ENCODE measurements at places on chromosomes 4 and X.

- DNase-seq = no peak
Measured at GRCh38 chr4:5460106-5460801, 248.1 kb downstream of the EVC2 start.

DNA sequence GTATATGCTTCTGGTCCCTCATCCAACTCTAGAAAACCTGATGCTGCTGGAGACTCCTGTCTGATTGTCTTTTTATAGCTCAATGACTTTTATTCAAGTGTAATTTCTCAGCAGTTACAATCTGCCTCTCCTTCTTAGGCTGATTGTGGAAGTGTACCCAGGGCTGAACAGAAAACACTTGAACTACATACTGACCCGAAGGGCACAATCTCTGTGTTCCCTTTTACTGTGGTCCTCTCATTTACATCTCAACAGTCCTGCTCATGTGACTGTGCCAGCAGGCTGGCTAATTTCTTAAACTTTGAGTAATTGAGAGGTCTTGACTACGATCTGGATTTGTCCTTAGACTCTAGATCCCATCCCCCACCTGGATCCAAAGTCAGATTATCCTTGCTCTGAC, 863.4 kb downstream of the PDHA2 start:
- no peak for DNase-seq

DNA sequence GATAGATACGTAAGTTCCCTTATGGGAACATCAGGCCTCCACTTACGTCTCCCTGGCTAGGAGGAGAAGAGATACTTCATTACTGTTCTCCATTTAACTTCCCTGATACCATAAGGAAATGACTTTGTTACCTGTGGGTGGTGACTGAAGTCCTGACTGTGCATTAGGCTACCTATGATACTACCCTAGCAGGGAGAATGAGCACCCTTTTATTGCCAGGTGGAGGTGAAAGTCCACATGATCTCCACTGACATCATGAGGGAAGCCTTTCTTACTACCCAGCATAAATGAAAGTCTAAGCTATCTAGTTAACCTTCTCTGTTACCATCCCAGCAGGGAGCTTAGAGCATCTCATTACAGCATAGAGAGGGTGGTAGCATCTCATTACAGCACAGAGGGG, 24.4 kb upstream of the LAMTOR3 start:
- DNase-seq = no peak

DNA sequence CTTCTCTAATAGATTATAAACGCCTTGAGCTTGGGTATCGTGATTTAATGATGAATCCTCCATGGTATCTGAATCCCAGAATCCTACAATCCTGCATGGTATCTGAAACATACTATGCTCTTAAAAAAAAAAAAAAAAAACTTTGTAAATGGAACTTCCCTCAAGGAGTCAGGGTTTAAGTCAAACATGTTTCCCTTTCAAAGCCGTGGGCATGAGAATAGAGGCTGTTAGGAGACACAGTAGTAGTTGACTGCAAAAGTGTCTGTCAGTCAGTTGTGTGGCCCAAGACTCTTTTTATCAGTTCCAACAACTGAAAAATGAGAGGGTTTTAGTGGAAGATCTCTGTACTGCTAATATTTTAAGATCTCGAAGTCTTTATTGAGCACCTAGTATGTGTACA, 2.4 kb upstream of the HS3ST1 start:
- no peak for DNase-seq

GRCh38 chrX:78653118-78653822, 5.9 kb downstream of the RTL3 start:
- DNase-seq = no peak

- DNase-seq = no peak
Measured at GRCh38 chr4:96916711-96917110, 1076.8 kb downstream of the PDHA2 start.

GRCh38 chrX:7062903-7063302, 84.6 kb upstream of the STS start:
- DNase-seq = no peak

- DNase-seq = no peak
Measured at GRCh38 chr4:52408471-52408870, 250.6 kb downstream of the USP46 start.

DNA sequence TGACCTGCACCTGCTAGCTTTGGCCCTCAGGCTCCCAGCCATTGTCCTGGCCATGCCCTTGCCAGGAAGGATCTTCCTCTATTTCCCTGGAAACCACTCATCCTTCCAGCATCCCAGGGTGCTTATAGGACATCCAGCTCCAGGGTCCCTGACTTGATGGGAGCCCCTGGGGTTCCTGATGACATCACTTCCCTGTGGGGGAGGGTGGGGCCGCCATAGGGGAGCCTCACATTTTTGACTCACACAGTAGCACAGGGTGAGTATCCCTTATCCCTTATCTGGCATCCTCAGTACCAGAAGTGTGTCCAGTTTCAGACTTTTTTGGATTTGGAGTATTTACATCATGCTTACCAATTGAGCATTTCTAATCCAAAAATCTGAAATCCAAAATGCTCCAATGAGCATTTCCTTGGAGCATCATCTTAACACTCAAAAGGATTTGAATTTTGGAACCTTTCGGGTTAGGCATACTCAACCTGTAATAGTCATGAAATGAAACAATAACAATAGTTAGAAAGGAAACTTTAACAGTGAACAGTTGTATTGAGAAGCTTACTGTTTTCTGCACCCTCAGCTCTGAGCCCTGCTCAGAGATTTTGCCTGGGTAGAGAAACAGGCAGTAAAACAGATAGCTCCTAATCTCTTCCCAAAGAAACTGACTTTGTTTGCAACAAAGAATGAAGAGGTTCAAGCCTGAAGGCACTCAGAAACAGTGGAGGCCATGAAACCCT, 22.1 kb downstream of the TNIP2 start:
- DNase-seq = no peak

DNA sequence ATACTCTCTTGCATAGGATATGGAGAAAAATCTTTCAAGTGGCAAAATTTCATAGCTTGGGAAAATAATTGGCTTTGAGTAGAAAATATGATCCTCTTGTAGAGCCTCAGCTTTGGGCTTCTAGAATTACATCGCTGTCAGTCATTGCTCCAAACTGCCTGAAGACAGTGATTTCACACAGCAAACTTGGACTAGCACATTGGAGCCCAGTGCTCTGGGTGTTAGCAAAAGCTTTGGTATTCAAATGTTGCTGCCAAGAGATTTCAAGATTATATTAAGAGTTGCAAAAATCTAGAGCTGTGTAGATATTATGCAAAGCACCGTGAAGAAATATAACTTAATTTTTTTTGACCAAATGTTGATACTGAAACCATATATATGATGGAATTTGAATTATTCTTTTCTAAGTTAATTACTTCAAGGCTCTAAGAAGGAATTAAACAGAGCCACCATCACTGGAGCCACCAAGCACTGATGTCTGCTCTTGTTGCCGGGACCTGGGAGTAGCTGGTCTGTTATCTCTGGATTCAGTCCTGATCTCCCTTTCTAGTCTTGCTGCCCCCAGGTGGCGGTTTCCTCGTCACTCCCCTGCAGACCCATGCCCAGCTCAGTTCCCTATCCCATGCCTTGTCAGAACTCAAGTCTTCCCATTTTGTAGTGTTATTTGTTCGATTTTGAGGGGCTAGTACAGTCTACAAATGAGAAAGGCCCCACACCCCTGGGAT, 260.7 kb upstream of the SFRP2 start:
- no peak for DNase-seq

DNA sequence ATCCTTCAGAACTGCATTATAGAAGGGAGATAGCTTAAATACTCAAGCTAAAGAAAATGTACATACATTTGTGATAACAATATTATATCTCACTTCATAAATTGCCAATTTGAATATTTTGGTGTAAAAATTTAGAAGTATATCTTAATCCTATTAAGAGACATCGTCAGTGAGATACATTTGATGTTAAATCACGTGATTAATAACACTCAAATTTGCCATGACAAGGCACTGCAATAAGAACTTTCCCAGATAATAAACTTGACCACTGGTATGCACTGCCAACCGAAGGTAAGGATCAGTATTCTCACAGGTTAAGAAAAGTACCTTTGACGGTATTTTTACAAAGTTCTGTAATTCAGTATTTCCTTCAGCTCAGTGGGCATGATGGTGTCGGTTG, 764.7 kb upstream of the FRG1 start:
- no peak for DNase-seq

DNA sequence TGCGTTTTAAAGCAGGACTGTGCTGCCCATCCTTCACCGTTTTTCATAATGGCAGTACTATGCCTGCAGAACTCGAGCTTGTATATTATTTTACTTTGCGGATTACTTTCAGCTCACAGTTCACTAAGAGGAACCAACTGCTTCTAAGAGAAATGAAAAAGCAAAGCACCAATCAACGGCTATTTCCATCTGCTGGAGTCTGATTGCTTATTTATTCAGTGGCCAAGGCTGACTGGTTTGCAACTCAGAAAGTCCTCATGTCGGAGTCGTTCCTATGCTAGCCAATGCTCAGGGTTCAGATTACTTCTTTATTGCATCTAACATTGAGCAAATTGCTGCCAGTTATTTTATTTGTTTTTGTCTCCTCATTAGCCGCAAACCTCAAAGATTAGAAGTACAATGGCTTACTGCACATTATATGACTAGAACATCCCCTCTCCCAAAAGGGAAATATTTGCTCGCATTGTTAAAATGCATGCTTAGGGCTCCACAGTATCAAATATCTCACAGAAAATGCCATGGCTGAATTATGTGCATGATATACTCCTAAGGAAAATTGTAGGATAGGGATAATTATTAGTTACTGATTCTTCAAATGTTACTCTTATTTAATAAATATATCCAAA, 1628.2 kb upstream of the ADGRL3 start:
- DNase-seq = no peak

GRCh38 chr4:14596904-14597303, 405.4 kb upstream of the CPEB2 start:
- DNase-seq = no peak

GRCh38 chrX:34866646-34867045, 76.0 kb upstream of the FAM47B start:
- no peak for DNase-seq

GRCh38 chrX:58025979-58026378, 115.7 kb upstream of the ZXDA start:
- no peak for DNase-seq

DNA sequence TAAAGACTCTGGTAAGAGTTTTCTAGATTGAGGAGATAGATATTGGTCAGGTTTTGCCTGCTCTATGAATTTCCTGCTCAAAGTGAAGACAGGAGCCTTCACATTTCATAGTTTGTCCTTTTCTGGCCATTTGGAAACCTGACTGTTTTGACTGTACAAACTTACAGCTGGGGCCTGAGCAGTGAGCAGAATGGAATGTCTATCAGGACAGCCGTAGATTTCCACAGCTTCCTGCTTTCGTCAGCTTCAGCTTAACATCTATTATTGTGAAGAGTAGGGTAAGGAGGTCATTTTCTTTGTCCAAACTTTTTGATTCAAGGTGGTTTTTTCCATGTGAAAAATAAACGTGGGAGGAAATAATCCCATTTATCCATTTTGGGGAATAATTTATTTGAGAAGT, 124.3 kb upstream of the DIPK2B start:
- no peak for DNase-seq

DNA sequence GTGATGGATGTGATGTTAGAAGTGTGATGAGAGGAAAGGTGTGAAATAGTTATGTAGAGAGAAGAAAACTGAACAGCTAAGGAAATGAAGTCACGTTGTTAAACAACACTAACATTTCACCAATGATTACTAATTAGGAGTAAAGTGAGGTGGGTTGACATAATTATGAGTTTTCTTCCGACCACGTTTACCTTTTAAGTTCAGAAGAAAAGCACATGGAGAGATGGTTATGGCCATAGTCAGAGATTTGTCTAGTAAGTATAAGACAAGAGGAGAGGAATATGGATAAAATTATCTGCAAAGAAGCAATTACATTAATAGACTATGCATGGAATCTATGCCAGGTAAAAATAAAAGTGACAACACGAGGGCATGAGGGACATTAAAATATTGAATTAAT, 551.3 kb upstream of the TECRL start:
- DNase-seq = no peak

DNA sequence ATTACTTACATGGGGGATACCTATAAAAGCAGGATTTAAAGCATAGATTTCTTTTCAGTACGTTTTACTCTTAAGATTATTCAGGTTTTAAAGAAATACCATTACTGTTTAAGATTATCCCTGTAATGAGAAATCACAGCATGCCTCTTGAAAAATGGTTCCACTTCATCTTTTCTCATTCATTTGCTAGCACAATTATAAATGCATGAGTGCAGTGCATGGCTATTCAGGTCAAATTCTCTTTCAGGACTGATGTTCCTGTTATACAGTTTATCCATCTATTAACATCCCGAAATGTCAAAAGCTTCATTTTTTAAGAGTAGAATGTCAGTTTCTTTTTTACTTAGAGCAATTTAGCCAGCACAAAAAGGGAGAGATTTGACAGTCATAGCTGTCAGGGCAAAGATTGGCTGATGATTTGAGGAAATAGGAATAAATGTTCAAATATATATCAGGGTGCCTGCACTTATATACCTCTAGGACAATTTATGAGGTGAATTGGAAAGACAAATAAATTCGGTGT, 135.2 kb downstream of the ADGRL3 start:
- no peak for DNase-seq

GRCh38 chr4:139743027-139743426, 77.4 kb downstream of the MGST2 start:
- DNase-seq = no peak

- DNase-seq = no peak
Measured at GRCh38 chr4:141388481-141388880, 167.8 kb downstream of the ZNF330 start.

DNA sequence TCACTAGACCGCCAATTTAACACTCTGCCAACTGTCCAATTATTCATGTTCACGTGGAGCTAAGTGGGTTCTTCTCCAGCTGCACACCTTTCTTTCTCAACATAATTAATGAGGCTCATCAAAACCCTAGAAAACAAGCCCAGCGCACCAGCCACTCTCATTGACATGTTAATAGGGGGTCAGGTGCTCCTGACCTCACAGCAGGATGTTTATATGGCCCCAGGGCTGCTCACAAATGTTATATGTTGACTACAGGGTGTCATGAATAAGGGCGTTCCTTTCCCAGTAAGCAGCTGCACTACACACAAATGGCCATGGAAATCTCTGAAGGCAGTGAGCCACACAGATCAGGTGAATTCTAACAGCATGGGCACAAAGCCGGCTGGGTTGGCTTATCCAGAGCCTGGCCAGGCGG, 209.8 kb downstream of the MGST2 start:
- DNase-seq = no peak

GRCh38 chr4:90745176-90745575, 618.0 kb downstream of the CCSER1 start:
- no peak for DNase-seq

DNA sequence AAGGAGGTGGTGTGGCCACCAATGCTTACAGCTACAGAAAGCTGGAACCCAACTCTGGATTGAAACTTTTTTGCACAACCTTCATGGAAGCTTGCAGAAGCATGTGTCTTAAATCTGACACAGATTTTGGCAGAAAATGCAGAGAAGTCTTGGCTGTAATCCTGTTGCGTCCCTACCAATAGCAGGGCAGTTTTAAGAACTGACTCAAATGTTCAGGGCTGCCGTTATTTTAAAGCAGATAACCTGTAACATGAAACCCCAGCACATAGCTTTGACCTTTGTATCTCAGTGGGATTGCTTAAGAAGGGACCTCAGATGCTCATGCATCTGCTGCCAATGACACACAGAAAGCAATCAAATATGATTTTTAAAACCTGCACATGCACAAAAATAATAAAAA, at the start of gene VEGFD:
Gene VEGFD (minus strand): TSS at position 110 of the 400 bp plus-strand sequence. CDS start 467 bp downstream, outside the sequence.
- no peak for DNase-seq

- DNase-seq = no peak
Measured at GRCh38 chr4:48490012-48490679, at the start of gene ZAR1. Gene ZAR1 (plus strand): TSS chr4:48490252. CDS start chr4:48490292, 40 bp downstream.

GRCh38 chrX:51496501-51497291, at the start of gene NUDT11:
Gene NUDT11 (minus strand): TSS chrX:51496592. CDS start chrX:51496444, 148 bp downstream.
- peak; percentile 36 for DNase-seq

All from stimulated activated naive CD4-positive, alpha-beta T cell treated with Interleukin-2 at 50 U/mL for 16 hours (primary cell).